ENCODE measurements at places on chromosomes 13 and 19. TPM values are rescaled to one million over a fixed set of nuclear protein-coding genes. Genes with fewer than 3 reads are reported as not detected.

Gene CYP4F22
- 4.9 TPM for total RNA-seq

Gene ZNF575
- total RNA-seq = 1.9 TPM

Gene SHISA2
- not detected for total RNA-seq

Gene KCNK6
- total RNA-seq = 11.0 TPM

Gene ZNF98
- not detected for total RNA-seq

Gene CRB3
- total RNA-seq = 40.5 TPM

Gene RFPL4A
- not detected for total RNA-seq

Gene ZNF792
- 3.6 TPM for total RNA-seq

Gene CLDND2
- 1.8 TPM for total RNA-seq

Gene HNRNPL
- total RNA-seq = 551 TPM

Gene LRRC25
- 0.12 TPM for total RNA-seq

Gene MBD3L2
- not detected for total RNA-seq

Gene CIC
- 52.0 TPM for total RNA-seq

Gene ZNF723
- not detected for total RNA-seq

Gene TMEM238
- total RNA-seq = 21.0 TPM

All from HCT116 (cell line).